Inflammatory macrophage treated with lipopolysaccharide for 1 hour (primary cell): ENCODE measurements at places on chromosomes 5 and 9.

- DNase-seq: peak; percentile 41
These were observed 106.2 kb downstream of the CMYA5 start for GRCh38 chr5:79795764-79796398.

- peak; percentile 28 for DNase-seq
These were observed 5.3 kb downstream of the GPR151 start for GRCh38 chr5:146510559-146511125.

DNA sequence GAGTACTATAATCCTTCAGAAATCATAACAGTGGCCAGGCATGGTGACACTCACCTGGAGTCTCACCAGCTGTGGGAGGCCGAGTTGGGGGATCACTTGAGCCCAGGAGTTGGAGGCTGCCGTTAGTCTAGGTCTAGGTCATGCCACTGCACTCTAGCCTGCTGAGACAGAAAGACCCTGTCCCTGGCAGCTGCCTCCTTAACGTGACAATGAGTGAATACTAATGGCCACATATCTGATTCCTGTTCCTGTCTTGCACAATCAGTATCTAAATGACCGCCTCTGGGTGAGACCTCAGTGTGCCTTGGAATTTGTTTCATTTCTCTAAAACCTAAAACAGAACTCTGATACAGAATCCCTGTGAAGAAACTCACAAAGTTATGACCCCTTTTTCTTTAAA, 131.0 kb upstream of the DAB2 start:
- DNase-seq: peak; percentile 33

- DNase-seq: no peak
These were observed 9.0 kb upstream of the CATSPER3 start for GRCh38 chr5:134958755-134959154.

GRCh38 chr5:71623221-71623794, 36.2 kb downstream of the MCCC2 start:
- no peak for DNase-seq

- no peak for DNase-seq
These were observed 155.0 kb upstream of the TSLP start for GRCh38 chr5:110916381-110917049.

DNA sequence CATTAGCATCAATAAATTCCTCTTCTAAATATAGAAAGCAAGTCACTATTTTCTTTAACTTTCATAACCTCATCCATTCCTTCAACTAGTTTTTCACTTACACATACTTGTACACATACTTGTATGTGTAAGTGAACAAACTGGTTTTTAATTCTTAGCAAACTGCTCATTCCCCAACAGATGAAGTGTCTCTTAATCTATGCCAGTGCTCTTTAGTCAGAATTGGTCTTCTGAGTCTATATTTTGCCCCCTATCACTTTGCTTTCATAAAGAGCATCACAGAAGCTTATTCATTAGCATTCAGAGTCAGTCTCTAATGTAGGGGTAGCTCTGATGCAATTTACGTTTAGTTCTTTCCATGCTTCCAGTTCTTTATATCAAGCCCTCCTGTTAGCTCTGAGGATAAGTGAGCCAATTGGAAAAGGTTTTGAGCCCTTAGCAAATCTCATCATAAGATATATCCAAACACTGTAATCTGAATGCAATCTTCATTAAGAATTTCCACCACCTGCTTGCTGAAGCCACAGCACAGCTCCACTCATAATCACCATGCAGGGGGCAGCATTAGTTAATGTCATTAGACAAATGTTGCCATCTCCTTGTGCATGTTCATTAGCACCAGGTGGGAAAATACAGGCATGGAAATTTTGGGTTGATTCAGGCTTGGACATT, 178.5 kb upstream of the SLC24A2 start:
- no peak for DNase-seq

GRCh38 chr9:2727966-2728613, 10.8 kb downstream of the KCNV2 start:
- peak; percentile 7 for DNase-seq

DNA sequence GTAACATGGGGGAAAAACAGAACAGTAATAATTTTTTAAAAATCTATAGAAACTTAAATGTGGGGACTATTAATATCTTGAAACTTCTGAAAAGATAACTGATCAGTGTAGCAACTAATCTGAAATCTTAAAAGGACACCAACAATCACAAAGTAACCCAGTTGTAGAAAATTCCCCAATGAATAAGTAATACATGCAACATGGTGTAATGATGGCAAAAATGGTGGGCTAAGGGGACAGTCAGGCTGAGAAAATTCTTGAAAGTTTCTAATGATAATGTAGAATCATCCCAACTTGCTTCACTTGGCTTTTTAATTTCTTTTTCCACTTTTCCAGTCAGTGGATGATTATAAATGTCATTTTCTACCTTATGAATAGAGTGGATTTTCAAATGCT, 5.4 kb downstream of the NFIL3 start:
- DNase-seq: no peak

- DNase-seq: no peak
These were observed 674.9 kb downstream of the SEMA5A start for GRCh38 chr5:8870959-8871355.

DNA sequence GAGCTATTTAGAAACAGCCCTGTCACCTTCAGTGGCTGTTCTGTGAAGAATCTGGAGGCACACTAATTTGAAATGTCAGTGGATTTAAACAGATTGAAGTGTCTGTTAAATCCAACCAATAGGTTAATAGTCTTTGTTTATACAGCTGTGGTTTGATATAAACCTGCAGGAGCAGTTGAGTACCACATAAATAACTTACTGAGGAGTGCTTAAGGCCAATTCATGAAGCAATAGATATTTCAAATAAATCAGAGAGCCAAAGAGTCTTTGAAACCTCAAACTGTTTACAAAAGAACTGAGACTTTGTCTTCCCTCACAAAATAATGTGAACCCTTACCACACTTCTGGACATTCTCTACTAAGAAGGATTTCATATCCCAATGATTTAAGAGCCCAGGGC, 111.9 kb downstream of the FEM1C start:
- DNase-seq: no peak

DNA sequence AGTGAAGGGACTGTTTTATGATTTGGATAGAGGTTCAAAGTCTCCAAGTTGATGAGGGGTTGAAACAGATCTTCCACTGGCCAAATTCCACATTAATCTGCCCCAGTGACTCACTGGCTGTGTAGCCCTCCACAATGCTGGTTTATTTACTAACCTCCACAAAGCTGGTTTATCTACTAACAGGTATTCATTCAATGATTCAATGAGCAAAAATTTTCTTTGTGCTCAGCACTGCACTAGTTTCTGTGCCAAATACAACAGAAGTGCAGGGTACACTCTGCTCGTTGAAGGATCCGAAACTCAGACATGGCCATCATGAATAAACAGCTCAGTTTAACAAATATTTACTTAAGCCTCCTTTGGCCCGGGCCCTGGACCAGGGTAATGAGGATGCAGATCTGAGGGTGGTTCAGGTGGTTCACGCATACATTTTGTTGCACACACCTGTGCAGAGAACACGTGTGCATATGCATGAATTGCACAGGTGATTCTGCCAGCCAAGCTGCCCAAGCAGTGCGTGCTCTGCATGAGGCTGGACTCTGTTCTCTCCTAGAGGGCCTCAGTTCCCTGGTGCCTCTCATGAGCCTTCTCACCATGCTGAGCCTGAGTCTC, 71.0 kb downstream of the SH3PXD2B start:
- DNase-seq: no peak

DNA sequence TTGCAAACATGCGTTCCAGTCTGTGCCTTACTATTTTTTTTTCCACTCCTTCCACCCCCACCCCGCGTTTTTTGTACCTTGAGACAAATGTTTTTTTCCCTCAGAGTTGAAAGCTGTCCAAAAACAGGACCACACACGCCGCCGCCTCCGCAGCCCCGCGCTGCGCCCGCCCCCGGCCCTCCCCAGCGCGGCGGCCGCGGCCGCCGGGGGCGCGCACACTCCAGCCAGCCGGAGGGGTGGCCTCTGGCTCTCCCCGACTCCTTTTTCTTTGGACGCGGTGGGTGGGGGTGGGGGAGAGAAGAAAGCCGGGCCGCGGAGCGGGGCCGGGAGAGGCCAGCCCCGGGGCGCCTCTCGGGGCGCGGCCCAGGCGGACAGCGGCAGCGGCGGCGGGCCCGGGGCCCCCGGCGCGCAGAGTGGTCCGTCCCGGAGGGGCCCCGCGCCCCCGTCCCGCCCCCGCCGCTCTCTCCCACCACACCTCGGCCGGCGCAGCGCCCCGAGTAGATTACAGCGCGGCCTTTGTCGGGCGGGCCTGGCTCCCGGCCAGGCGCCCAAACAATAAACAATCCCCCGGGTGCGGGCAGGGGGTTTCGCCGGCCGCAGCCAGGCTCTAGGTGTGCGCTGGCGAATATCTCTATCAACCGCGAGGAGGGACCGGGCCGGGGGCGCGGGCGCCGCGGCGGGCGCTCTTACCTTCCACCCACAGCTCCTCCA, 10.9 kb downstream of the PTCH1 start:
- DNase-seq: no peak

DNA sequence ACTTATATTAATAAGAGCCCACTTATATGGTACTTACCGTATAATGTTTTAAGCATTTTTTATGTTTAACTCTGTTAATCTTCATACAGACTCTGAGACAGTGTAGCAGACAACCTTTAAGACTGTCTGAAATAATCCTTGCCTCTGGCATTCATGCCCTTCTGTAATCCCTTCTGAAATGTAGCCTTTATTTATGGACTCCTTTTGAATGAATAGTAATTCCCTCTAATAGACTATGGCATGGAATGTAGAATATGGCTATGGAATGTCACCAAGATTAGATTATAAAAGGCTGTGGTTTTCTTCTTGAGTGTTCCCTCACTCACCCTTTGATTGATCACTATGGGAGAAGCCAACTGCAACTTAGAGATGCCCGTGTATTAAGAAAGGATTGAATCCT, 439.4 kb downstream of the SH3GL2 start:
- DNase-seq: no peak

- no peak for DNase-seq
These were observed 764.1 kb upstream of the ARRDC3 start for GRCh38 chr5:92147266-92147665.

GRCh38 chr5:39266442-39266841, 47.1 kb upstream of the FYB1 start:
- peak; percentile 43 for DNase-seq

GRCh38 chr5:117533792-117534191, 959.2 kb upstream of the SEMA6A start:
- DNase-seq: no peak

DNA sequence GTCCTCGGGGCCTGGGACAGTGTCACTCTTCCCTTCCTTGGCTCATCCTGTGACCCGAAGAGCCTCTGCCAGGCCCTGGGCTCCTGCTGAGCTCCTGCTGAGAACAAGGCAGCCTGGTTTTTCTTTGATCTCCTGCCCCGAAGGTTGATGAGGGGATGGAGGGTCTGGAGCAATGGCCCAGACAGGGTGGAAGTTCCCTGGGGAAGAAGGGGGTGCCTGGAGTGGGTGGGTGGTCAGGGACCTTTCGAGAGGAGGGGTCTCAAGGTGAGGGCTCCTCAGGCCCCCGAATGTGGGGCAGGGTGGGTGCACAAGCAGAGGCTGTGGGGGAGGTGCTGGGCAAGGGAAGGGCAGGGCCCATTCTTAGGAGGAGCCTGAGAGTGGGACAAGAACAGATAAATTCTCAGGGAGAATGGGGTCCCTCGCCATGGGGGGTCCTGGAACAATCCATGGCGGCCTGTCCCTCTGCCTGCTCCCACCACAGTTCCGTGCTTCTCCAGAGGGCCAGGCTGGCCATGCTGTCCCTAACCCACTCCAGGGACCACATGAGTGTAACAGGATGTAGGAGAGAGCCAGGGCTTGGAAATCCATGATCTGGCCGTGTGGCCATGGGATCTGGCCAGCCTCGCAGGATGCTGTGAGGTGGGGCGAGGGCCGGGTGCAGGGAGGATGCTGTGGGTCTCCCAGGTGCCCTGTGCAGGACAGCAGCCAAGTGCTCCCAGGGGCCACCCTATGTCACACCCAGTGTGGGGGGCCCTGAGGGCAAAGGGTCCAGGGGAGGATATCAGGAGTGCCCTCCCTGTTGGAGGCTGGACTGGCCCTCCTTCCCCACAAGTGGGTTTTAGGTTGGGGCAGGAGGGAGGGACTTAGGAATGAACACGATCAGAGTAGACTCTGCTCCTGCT, 128.5 kb upstream of the LPCAT1 start:
- DNase-seq: no peak

DNA sequence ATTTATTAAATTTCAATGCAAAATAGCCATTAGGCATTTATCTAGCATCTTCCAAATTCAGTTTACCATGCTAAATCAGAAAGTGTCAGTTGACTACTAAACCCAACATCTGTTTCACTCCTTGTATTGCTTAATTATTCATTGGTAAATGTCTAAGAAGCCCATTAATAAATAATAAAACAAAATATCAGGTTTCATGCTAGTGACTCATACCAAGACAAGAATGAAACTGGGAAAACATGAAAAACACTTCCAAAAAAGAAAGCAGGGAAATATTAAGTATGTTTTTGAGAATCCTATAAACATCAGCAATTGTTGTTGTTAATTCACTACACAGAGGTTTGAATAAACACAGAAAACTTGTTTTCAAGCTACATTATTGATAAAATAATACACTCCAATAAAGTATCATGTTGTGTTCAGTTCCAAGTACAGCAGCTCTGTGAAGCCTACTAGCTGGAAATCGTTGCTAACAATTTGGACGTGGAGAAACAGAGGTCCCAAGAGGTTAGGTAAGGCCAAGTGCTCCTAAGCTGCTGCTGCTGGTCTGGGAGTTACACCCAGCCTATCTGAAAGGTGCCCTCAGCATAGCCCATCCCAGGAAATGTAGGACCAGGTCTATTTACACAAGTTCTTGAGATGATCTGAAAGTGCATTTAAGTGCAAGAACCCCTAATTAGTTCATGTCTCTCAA, 78.8 kb downstream of the GNAQ start:
- DNase-seq: no peak

DNA sequence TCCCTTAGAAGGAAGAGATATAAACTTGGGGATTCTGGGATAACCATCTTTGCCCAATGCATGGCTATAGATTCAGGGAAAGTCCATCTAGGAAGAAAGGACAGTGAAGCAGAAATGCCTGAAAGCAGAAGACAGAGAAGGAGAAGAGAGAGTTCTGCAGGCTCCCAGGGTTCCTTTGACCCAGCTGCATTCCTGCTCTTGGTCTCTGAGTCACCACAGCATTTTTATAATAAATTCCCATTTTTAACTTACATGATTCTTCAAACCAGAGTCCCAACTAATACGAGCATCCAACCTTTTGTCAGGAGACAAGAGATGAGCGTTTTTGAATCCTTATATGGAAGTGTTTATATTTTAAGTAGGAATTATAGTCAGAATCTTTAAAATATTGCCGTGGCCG, 12.0 kb upstream of the AOPEP start:
- DNase-seq: no peak

GRCh38 chr9:135283671-135284070, 195.9 kb upstream of the PPP1R26 start:
- no peak for DNase-seq

GRCh38 chr5:114450437-114450836, 88.6 kb downstream of the KCNN2 start:
- no peak for DNase-seq

DNA sequence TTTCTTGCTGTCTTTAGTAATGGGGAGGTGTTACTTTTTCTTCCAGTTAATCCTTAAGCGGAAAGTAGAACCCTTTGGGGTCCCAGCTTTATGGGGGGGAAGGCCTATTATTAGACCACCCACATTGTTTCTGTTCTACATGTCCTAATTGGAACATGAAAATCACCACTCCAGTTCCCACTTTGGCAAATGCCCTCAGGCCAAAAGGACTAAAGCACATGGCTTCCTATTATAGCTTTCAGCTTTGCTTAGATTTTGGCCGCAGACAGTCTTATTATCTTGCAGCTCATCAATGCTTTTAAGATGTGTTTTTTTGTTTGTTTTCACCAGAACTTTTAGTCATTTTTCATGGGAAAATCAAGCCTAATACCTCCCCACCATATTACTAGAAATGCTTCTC, 296.8 kb upstream of the ANKH start:
- DNase-seq: no peak

GRCh38 chr5:134432174-134432573, 20.5 kb upstream of the CDKN2AIPNL start:
- DNase-seq: no peak
